ENCODE measurements at places on chromosomes 1 and 21.

GRCh38 chr1:82042306-82043060 is 241.7 kb downstream of the ADGRL2 start:
- no peak for DNase-seq

- DNase-seq, result no peak
These were observed 46.5 kb upstream of the NUF2 start for GRCh38 chr1:163275222-163275621.

DNA sequence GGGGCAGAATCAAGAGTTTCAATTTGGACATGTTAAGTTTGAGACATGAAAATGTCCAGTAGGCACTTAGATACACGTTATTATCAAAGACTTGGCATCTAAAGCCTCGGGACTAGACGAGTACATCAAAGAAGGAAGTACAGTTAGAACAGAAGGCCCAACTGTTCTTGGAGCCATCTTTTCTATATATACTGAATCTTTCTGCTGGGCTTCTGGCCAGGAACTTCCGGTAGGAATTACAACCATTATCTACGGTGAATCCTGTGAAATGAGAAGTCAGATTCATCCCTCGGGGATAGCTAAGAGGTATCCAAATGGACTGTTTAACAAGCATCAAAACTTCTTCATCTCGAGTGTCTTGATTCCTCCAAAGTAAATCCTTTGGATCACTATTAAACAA is 34.4 kb upstream of the NRDC start:
- no peak for DNase-seq

DNA sequence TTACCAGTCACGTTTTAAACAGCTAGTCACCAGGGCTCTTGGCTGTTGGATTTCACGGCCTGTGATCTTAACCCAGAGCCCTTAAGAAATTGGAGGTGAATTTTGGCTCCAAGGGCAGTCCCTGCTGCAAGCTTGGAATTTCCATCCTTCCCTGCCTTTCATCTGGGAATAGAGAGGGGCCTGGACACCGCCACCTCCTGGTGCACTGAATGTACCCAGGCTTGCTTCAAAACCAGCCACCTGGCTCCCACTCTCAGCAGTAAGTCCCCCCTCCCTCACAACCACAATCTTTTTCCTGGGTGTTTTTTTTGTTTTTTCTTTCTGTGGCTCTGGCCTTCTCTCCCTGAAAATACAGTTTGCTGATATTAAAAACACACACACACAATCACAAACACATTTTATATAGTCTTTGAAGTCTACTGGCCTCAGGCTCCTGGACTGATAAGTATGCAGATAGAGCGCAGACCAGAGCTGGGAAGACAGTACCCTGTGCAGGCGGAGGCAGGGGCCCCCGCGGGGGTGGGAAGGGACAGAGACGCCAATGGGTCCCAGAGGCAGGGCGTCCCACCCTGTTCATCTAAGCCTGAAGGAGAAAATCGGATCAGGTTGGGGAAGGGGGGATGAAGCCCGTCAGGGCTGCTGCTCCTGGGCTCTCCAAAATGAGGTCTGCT is 65.8 kb upstream of the IGSF21 start:
- DNase-seq, result no peak

GRCh38 chr1:96159379-96159778 is 562.2 kb upstream of the PTBP2 start:
- DNase-seq, result no peak

DNA sequence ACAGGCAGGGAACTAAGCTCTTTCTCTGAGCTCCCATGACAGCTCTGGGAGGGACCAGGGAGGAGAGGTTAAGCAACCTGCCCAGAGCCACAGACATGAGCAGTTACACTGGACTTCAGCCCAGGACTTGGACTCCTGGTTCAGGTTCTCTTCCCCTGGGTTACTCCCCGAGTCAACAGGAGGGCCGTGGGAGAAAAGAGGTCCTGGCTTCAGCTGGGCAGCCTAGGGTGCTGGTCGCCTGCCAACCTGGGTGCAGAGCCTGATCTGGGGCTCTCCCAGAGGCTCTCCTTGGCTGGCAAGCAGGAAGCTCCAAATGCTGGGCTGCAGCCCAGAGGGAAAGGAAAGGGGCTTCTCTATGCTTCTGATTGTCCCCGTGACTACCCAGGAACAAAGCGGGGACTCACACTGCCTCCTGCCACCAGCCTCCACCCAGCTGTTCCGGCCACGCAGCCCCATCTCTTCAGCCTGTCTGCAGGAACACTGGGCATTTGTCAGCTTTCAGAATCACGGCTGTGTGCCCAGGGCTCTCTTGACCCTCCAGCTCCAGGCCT is 141.8 kb downstream of the HIVEP3 start:
- no peak for DNase-seq

GRCh38 chr1:111867868-111868440 is 112.3 kb downstream of the DDX20 start:
- DNase-seq, result no peak

- no peak for DNase-seq
These were observed 17.1 kb downstream of the DNASE2B start for GRCh38 chr1:84415396-84415795.

GRCh38 chr1:154306151-154306550 is 14.7 kb upstream of the AQP10 start:
- DNase-seq, result no peak

All from HTR-8/SVneo (cell line).